ENCODE measurements at places on chromosomes 12 and 14. TPM values are rescaled to one million over a fixed set of nuclear protein-coding genes. Genes with fewer than 3 reads are reported as not detected.

- peaks cover 3% of the 10 kb centered on the region for H3K27me3 ChIP-seq
- no peak overlapping the region for H3K27ac ChIP-seq
- no peaks in the 10 kb centered on the region for H3K36me3 ChIP-seq
- no peaks in the 10 kb centered on the region for H3K4me1 ChIP-seq
- DNase-seq: no peak
- H3K4me3 ChIP-seq: no peak overlapping the region
Measured at GRCh38 chr12:68119250-68119649, 40.3 kb downstream of the IFNG start.

DNA sequence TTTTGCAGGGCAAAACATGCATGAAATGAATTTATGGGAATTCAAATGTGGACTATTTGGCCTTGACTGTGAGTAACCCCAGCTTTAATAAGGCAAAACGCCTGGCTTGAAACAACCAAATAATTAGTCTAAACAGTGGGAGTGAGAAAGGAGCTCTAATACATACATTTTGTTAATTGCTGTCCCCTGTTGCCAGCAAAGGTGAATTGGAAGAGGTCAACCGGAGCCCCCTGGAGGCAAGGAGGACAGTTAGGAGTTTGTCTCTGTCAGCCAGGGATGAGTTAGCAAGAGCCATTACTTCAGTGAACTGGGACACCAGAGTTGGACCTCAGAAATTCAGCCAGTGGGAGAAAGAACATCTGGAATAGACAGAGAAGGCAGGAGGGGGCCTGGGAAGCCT, 17.4 kb downstream of the KRT76 start:
- no peak overlapping the region for H3K4me3 ChIP-seq
- no peaks in the 10 kb centered on the region for H3K27me3 ChIP-seq
- no peaks in the 10 kb centered on the region for H3K4me1 ChIP-seq

The TAS2R30 gene
- 3.4 TPM for total RNA-seq

DNA sequence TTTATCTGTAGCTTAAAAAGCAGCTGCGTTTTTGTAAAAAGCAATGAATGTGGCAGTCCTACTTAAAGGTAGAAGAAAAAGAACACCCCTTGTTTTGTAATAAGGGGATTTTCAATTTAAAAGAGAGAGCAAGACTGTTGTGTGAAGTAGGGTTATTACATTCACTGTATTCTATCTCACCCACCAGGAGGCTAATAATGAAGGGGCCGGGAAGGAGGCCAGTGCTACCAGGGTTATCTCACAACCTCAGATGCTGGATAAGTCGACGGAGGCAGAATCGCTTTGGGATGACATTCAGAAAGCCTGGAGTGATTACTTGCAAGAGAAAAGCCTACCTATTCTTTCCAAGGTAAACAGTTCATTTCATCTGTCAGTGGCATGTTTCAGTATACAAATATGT, 97.7 kb downstream of the RMST start:
- no peaks in the 10 kb centered on the region for H3K4me1 ChIP-seq
- no peak overlapping the region for H3K27ac ChIP-seq
- no peak for DNase-seq
- H3K4me3 ChIP-seq: no peak overlapping the region
- no peaks in the 10 kb centered on the region for H3K36me3 ChIP-seq

The CYP46A1 gene
- total RNA-seq: 0.14 TPM

GRCh38 chr12:70667253-70667652, 30.0 kb upstream of the PTPRB start:
- H3K36me3 ChIP-seq: no peaks in the 10 kb centered on the region
- H3K27me3 ChIP-seq: no peaks in the 10 kb centered on the region
- no peak overlapping the region for H3K4me3 ChIP-seq
- DNase-seq: no peak
- H3K27ac ChIP-seq: no peak overlapping the region
- no peaks in the 10 kb centered on the region for H3K4me1 ChIP-seq

The SCN8A gene
- total RNA-seq: 5.6 TPM

DNA sequence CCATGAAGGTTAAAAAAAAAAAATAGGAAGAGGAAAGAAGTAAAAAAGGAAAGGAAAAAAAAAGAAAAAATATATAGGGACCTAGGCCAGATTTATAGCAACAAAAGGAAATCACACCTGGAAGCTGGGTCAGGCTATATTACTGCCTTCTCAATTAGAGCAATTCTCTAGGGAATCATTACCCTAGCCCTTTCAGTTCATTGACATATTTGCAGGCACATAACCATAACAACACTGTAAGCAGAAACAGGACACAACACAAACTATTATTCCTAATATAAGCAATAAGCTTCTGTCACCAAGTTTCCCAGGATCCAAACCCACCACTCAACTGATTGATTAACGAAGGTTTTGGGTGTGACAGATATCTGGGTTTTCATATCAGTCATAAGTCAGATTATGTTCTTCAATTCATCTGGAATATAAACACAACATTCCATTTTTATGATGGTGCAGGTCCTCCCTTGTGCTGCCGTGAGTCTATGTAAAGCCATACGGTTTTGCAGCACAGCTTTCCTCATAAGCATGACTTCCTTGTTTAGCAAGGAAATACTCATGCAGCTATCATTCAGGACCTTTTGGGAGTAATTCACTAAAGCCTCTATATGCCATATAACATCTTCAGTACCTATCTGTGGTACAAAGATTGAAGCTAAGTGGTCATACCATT, 4.2 kb downstream of the PCNX4 start:
- DNase-seq: no peak

The CCDC196 gene
- 5.4 TPM for total RNA-seq

- no peak for DNase-seq
- H3K36me3 ChIP-seq: peaks cover 43% of the 10 kb centered on the region
- no peaks in the 10 kb centered on the region for H3K4me1 ChIP-seq
- no peaks in the 10 kb centered on the region for H3K27me3 ChIP-seq
- H3K4me3 ChIP-seq: no peak overlapping the region
- no peak overlapping the region for H3K27ac ChIP-seq
Measured at GRCh38 chr12:130795906-130796305, 43.1 kb downstream of the STX2 start.
